ENCODE measurements at places on chromosomes 11 and 22. TPM values are rescaled to one million over a fixed set of nuclear protein-coding genes. Genes with fewer than 3 reads are reported as not detected.

C11orf91 gene
- total RNA-seq = not detected

VSTM5 gene
- not detected for total RNA-seq

SLC22A6 gene
- not detected for total RNA-seq

CARNS1 gene
- total RNA-seq = 17.2 TPM

DGAT2 gene
- 19.3 TPM for total RNA-seq

MYBPC3 gene
- 1.6 TPM for total RNA-seq
